ENCODE measurements at places on chromosomes 13 and 19.

DNA sequence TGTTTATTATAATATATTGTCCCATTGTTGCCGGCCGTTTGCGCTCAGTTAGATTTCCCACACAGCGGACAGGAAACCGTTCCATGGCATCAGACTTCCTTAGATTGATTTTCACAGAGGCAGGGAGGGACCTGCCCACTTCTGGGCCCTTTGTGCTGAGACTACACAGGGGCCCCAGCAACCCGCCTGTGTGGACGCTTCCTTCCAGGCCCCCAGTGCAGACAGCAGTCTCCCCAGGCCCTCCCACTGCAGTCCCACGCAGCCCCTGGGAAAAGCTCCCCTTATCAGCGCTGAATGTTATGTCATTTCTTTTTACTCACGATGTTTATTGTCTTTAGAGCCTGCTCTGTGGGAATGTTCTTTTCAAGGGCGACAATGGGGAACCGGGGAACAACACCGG lies 351.7 kb upstream of the ARGLU1 start:
- DNase-seq, result no peak

- no peak for DNase-seq
Measured at GRCh38 chr13:71316792-71317363, 550.1 kb downstream of the DACH1 start.

DNA sequence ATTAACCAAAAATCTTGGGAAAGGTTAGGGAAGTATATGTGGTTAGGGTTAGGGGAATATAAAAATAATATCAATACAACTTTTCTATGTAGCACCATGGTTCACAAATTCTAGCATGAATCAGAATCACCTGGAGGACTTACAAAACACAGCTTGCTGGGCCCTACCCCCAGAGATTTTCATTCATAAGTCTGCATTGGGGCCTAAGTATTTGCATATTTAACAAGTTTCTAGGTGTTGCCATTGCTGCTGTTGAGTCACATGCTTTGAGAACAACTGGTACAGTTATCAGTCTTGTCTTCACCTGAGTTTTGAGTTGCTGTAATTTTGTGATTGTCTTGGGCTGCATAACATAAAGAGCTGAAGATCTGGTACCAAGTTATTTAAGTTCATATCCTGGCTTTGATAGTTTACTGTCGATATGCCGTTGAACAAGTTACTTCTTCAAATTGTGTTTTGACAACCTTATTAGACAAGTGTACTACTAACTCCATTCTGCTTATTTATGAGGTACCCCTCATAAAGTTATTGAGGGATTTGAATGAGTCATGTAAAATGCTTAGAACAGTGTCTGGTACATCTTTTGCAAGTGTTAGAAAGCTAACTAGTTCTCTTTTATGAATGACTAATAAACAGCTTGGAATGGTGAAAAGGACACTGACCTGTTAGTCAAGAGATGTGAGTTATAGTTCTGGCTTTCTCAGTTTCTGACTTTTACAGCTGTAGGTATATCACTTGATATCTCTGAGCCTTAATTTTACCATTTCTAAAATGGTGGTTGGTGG lies 132.9 kb downstream of the PAN3 start:
- DNase-seq, result no peak

DNA sequence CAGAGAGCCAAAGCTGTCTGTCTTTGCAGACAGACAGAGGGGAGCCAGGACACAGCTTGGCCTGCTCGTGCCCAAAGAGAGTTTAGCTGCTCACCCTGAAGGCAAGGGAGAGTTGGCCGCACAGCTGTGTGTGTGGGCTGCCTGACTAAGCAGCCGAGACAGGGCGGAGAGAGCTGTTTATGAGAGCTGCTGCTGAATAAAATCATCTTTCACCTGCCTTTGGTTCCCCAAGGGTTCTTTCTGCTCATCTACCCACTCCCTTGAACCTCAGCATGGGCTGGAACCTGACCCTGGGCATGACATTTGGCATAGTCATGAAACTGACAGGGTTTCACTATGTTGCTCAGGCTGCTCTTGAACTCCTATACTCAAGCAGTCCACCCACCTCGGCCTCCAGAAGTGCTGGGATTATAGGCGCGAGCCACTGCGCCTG lies 98.2 kb downstream of the RBM26 start:
- no peak for DNase-seq

DNA sequence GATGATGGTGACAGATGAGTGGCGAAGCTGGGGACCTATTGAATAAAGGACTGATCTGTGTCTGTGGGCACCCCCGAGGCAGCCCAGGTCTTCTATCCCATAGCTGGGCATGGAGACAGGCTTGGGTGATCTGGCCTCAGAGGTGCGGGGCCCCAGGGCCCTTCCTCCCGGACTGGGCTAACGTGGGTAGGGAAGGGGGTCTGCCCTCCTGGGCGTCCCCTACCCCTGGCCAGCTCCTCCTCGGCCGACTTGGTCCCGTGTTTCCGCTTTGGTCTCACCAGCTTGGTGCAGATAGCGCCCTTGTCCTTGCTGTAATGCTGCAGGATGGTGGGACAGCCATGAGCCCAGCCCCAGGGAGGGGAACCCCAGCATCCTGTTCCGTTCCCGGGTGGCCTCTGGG lies 3.3 kb downstream of the MATK start:
- no peak for DNase-seq

DNA sequence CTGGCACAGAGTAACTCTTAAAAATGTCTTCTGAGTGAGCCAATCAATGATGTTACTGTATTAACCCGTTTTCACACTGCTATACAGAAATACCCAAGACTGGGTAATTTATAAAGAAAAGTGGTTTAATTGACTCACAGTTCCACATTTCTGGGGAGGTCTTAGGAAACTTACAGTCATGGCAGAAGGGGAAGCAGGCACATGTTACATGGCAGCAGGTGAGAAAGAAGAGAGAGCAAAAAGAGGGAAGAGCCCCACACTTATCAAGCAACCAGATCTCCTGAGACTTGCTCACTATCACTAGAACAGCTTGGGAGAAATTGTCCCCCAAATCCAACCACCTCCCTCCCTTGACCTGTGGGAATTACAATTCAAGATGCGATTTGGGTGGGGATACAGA lies 97.6 kb upstream of the MIR17HG start:
- DNase-seq, result no peak

DNA sequence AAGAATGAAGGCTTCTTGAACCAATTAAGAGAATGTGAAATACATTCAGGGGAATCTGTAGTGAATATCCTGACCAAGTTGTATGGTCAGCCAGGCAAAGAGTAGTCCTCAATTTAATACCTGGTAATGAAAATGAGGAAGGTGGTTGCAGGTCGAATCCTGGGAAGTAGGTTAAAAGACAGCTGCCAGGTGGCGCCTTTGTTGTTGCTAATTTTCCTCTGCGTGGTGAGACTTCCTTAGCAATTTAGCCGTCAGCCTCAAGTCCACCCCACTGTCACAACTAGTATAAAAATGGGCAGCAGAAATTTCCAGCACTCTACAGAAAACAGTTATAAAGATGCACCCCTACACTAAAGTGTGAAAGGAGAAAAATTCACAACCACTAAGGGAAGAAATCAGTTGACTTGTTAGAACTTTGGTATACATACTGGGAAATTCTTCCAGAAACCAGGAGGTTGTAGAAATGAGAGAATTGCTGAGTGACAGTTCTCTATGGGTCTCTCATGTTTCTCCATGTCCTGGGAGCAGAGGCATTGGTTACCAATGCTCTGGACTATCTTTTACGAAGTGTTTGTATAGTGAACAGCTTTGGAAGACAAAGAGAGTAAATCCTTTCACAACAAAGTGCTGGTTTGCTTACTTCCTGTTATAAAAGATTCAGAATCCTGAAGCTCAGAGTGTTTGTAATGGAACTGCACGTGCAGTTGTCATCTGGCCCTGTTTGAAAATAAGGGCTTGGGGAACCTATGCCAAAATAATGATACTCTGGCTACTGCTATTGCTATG lies 235.9 kb downstream of the NHLRC3 start:
- DNase-seq, result no peak

- DNase-seq, result no peak
Measured at GRCh38 chr13:19607523-19608078, 25.9 kb upstream of the MPHOSPH8 start.

- no peak for DNase-seq
Measured at GRCh38 chr13:26377038-26377437, 123.1 kb downstream of the CDK8 start.

GRCh38 chr13:41962994-41963393 lies 2.1 kb upstream of the VWA8 start:
- no peak for DNase-seq

- no peak for DNase-seq
Measured at GRCh38 chr19:30606114-30607050, 234.2 kb downstream of the ZNF536 start.

DNA sequence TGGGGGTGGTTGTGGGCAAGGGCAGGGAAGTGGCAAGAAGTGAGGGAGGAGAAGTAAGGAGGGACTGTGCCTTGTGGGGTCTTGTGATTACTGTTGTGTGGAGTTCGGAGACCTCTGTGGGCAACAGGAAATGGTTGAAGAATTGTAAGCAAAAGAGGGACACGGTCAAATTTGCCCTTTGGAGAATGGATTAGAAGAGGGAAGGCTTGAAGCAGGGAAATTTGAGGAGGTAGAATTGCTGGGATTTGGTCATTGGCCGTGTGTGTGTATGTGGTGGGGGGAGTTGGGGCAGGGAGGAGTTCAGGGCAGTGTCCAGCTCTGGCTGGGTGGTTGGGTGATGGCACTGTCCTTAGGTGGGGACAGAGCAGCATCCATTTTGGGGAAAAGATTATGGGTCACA lies 3.6 kb downstream of the WASF3 start:
- no peak for DNase-seq

- DNase-seq, result peak; percentile 3
Measured at GRCh38 chr19:47391510-47392223, 27.7 kb downstream of the MEIS3 start.

DNA sequence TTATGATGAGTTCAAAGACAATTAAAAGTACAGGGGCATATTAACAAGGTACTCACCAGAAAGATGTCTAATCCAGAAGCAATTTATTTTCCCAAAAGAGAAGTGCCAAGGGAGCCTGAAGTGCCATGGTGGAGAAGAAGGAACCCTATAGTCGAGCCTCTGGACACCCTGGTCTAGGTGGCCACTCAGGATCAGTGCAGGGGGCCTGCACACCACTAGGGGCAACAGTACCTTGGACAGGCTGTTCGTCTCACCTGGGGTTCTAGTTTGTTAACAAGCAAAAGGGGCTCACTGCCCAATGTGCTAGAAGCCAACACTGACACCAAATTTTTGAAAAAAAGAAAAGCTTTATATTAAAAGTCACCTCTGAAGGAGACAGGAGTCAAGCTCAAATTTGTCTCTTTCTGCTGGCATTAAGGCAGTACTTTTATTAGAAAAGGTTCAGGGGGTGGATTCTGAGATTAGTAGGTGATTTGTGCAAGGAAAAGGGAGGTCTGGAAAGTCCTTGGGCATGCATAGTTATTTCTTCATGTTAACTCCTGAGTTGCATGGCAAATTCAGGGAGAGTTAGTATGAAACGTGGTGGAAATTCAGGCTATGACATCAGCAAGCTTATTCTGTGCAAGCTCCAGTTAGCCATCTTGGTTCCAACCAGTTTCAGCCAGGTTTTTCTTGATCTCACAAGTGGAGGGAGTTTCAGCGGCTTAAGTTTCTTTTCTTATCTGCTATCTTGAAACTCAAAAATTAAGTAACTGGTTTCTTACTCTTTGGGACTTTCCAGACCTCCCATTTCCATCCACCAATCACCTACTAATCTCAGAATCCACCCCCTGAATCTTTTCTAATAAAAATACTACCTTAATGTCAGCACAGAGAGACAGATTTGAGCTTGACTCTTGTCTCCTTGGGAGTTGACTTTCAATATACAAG lies 884 bp upstream of the CBY2 start:
- DNase-seq, result no peak

DNA sequence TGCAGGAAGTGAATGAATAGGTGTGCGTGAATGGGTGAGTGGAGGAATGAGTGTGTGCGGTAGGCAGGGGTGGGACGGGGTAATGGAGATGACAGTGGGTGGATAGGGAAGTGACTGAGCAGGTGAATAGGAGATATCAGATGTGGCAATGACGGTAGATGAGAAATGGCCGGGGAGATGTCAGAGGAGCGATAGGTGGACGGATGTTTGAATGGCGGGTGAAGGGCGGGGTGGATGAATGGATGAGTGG lies 1.5 kb downstream of the TTC9B start:
- DNase-seq, result no peak

GRCh38 chr19:10553943-10554381 lies 10.3 kb downstream of the ATG4D start:
- no peak for DNase-seq

DNA sequence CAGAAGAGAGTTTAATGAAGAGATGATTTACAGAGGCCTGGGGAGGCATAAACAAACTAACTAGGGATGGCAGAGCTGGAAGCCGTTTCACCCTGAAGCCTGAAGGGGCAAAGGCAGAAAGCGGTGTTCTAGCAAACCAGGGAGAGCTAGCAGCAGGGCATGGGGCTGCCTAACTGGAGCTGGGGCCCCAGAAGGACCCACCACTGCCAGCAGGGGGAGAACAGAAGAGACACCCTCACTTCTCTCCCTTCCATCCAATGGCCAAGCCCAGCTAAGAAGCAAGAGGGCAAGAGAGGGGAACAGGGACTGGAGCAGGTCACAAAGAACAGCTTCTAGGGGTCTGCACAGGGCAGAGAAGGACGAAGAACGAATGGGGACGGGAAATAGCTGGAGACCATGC lies 195.5 kb downstream of the KATNAL1 start:
- DNase-seq, result no peak

- DNase-seq, result no peak
Measured at GRCh38 chr13:24668955-24669582, 11.1 kb upstream of the ATP12A start.

GRCh38 chr13:62908321-62908720 lies 1492.7 kb upstream of the PCDH20 start:
- no peak for DNase-seq

DNA sequence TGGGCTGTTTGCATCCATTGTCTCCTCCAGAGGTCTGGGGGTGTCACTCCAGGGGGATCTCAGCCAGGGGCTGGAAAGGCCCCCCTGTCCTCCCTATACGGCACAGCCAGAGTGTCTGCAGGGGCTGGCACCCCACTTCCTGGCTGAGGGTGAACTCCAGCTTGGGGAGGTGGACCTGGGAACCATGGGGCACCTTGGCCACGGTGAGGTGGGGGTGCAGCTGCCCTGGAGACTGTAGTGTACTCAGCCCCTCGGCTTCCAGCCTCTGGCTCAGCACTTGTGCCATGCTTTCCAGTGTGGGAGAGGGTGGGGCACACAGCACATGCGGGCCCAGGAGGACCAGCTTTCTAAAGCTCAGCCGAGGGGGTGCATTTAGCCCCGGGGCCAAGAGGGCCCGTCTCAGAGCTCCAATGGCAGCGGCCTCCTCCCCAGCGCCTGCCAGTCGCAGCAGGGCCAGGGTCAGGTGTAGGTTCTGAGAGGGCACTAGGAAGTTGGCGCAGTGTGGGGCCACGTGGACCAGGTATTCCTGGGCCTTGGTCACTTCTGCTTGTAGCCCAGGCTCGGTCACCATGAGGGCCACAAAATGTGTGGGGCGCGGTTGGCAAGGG lies 1.4 kb downstream of the LENG9 start:
- DNase-seq, result no peak

DNA sequence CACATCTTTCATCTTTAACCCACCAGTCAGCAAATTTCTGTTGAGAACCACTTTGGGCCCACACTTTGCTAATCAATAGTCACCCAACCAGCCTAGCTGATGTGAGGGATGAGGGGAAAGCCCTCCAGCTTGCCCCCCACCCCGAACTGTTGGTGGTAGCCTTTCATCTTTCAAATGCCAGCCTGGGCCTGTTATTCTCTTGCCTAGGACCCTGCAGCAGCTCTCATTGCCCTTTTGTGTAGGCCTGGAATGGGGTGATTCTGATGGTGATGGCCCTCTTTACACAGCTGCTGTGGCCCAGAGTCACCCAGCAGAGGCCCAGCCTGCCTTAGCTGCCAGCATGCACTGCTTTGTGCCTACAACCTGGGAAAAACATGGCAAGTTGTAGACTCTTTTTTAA lies 294.5 kb downstream of the SLC7A1 start:
- DNase-seq, result no peak

Measured in LNCaP clone FGC (cell line).